ENCODE measurements at places on chromosomes 5 and 9.
A peak's percentile ranks its signal among the peaks of the same experiment; 100 is the strongest.

- DNase-seq: peak; percentile 25
Measured at GRCh38 chr9:75186767-75187380, 98.6 kb downstream of the OSTF1 start.

DNA sequence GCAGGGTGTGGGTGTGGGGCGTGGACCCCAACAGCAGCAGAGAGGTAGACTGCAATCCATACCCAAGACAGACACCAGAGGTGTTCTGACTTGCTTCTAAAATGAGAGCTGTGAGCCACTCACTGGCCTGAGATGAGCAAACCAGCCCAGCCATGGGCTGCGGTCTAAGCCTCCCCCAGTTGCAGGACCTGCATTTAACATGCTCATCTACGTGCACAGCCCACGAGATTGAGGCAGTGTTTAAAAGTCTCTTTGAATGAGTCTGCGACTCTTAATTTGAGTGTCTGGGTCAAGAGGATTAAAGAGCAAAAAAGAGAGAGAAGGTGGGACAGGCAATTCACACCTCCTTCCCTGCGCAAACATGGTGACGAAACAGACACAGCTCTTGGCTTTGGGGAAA, 5.9 kb downstream of the SURF4 start:
- no peak for DNase-seq

DNA sequence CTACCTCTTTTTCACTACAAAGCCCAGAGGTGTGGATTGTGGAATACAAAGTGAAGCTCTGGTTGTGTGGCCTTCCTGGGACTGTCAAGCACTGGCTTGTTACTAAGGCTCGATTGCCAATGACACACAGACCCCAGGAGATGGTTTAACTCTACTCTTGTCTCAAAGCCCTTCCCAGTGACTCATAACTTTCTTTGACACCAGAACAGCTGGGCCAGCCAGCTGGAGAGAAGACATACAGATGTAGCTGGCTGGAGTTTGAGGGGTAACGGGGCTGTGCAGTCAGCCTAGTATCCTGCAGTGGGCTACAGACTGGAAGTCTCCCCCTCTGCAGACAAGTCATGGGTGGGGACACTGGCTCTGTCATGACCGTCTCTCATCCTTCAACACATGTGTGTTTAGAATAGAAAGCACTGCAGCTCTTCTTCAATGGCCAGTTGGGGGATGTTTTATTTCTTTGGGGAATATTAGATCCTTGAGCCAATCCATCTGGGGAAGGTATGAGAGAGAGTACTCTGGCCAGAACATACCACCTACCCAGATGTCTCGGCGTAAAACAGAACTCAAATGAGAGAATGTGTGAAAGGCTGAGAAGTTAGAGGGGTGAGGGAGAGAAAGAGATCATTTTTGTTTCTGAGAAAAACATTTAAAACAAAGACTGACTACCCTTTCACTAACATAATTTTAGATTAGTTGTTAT, 53.3 kb downstream of the SEMA6A start:
- no peak for DNase-seq

DNA sequence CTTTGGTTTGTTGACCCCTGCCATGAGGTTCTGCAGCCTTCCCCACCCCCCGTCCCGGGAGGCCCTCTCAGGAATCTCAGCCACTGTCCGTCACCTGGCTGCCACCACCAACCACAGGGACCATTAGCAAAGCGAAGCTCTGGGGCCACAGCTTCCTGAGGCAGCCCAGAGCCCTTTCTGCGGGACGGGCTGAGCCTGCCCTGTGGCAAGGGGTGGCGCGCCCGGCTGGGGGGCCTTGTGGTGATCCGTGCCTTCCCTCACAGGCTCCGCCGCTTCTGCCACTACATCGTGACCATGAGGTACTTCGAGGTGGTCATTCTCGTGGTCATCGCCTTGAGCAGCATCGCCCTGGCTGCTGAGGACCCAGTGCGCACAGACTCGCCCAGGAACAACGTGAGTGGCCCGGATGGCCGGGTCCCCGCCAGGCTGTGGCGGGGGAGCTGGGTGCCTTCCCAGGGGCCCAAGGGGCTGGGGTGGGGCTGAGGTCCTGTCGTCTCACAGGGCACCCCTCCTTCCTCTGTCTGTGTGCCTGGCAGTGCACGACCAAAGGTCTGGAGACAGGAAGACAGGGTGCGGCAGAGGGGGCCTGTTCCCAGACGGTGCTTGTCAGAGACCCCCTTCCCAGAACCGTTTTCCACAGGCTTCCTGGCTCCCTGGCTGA, 169.2 kb downstream of the CACNA1B start:
- DNase-seq: no peak

- no peak for DNase-seq
Measured at GRCh38 chr5:178399701-178400095, 167.1 kb upstream of the PHYKPL start.

DNA sequence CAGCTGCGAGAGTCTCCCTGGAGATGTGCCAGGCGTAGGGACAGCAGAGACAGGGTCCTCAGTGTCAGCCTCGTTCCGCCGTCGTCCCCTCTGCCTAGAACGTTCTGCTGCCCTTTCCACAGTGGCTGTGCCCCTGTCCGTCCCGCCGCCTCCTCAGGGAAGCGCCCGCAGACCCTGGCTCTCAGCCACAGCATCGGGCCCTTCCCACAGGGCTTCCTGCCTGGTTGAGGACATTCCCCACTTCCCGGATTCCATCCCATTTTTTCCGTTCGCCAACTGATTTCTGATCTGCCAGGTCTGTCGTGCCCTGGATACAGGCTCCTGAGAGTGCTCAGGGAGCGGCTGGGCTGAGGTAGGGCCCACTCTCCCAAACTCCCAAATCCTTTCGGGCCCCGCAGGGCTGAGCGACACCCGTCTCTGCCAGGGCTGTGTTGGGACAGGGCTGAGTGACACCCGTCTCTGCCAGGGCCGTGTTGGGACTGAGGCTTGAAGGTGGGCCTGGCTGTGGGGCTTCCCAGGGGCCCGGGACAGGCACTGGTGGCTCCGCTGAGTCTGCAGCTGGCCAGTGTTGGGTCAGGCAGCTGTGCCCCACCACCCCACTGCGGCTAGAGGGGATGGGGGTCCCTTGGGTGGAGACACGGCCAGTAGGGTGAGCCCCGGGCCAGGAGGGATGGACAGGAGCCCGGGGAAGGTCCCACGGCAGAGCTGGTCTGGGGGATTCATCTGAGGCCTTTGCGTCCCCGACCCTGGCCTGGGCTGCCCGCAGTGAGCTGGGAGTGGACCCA, 15.9 kb downstream of the DNLZ start:
- DNase-seq: no peak

DNA sequence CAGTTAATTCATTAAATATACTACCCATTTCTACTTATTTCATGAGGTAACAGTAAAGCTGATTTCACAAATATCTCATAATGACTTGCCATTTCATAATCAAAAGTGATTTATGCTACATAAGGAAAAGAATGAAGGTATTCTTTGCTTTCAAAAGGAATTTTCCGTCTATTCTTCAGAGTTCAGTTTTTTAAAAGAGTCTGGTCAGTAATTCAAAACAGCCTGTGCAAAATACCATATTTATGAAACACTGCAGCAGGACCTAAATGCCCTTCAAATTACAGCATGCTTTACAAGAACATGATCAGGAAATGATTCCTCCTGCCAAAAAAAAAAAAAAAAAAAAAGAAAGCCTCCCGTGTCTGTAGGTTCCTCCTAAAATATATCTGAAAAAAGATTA, 154.7 kb downstream of the KIAA0825 start:
- DNase-seq: peak; percentile 37

DNA sequence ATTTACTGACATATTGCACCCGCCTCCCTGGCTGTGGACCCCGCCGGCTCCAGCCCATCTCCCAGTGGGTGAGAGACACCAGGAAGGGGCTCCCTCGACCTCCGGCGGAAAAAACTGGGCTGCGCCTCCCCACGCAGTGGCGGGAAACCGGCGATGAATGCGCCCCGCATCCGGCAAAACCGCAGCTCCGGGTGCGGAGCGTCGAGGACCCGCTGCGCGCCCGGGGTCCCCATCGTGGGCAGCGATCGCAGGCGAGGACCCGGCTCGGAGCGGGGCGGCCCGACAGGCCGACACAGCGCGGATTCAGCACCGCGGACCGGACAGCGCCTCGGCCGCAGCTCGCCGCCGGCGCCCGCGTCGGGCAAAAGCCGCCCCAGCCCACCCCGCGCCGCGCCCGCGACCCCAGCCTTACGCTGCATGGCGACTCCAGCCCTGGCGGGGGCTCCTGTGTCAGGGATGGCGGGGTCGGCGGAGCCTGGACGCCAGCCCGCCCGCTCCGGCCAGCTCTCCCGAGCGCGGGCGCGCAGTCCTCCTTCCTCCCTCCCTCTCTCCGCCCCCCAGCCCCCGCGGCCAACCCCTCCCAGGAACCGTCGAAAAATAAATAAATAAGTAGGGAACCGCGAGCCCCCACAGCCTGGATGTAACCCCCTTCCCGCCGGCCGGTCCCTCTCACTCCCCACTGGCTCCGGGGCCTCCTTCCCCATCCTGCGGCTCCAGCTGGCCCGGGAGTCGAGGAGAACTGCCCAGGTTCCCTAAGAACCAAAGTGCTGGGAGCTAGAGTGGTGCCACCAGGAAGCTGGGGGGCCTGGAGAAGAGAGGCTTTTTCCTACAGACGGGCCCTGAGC, 3.1 kb downstream of the LHX3 start:
- no peak for DNase-seq

GRCh38 chr5:98880151-98880550, 48.7 kb downstream of the CHD1 start:
- DNase-seq: no peak

- DNase-seq: no peak
Measured at GRCh38 chr9:135865531-135865930, 41.8 kb downstream of the CAMSAP1 start.

DNA sequence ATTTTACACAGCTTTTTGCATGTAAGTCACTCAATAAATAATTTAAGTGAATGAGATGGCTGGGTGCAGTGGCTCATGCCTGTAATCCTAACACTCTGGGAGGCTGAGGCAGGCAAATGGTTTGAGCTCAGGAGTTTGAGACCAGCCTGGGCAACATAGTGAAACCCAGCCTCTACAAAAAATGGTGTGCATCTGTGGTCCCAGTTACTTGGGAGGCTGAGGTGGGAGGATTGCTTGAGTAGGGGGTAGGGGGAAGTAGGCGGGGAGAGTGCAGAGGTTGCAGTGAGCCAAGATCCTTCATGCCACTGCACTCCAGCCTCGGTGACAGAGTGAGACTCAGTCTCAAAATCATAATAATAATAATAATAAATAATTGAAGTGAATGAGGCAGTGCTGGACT, 10.2 kb downstream of the KLF9 start:
- no peak for DNase-seq

GRCh38 chr5:2311851-2312250, 429.1 kb upstream of the IRX4 start:
- DNase-seq: no peak

GRCh38 chr9:21555911-21556310, 73.8 kb upstream of the IFNE start:
- DNase-seq: no peak

DNA sequence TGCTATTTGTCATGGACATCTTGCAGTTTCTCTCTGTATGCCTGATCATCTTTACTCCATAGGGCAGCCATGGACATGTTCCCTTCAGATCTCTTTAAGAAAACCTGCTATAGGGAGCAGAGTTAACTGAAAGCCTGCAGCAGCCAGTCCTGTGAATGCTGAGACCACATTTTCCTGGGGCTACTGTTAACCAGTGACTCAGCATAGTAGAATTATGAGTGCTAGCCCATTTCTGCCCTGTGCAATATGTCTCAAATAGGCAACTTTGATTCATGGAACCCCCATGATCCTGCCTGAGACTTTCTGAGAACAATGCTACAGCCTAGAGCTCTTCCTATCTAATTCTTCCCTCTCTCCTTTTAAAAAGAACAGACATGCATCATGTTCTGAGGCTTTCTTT, 624.2 kb downstream of the CHSY3 start:
- no peak for DNase-seq

DNA sequence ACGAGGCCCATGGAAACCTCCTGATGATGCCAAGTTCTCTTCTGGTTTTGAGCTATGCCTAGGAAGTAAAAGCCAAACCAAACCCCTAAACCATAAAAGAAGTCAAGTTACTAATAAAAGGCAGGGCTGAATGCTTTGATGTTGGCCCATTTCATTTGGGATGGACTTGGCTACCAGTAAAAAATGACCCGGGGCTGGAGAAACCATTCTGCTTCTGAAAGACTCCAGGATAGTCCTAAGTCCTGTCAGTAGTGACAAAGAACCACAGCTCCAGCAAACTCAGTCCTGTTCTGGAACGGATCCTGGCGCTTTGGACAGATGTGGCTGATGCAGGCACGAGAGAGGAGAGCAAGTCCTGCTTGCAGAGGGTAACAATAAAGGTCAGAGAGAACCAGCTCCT, 68.6 kb downstream of the SH3PXD2B start:
- DNase-seq: no peak

DNA sequence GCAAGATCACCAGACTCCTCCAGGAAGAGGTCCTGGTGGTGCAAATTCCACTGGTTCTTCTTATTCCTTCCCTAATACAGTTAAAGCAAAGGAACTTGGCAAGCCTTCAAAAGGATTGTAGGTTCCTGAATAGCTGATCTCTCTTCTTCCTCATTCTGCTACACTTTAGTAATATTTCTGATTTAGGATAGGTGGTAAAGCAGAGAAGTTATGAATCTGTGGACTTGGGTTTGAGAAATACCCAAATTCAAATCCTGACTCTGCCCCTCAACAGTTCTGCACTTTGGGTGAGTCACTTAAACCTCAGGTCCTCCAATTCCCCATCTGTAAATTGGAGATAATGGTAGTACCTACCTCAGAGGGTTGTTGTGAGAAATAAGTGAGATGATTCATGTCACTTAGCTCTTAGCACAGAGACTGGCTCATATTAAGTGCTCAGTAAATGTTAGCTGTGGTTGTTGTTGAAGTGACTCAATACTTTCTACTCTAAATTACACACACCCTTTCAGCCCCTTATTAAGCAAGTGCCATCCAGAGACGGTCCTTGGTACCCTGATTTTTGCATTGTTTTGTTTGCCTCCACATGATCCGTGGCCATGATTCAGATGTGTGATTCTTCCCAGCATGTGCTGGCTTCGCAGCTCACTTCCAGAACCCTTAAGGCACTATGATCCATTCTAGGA, 5.2 kb downstream of the SH3RF2 start:
- peak; percentile 38 for DNase-seq

DNA sequence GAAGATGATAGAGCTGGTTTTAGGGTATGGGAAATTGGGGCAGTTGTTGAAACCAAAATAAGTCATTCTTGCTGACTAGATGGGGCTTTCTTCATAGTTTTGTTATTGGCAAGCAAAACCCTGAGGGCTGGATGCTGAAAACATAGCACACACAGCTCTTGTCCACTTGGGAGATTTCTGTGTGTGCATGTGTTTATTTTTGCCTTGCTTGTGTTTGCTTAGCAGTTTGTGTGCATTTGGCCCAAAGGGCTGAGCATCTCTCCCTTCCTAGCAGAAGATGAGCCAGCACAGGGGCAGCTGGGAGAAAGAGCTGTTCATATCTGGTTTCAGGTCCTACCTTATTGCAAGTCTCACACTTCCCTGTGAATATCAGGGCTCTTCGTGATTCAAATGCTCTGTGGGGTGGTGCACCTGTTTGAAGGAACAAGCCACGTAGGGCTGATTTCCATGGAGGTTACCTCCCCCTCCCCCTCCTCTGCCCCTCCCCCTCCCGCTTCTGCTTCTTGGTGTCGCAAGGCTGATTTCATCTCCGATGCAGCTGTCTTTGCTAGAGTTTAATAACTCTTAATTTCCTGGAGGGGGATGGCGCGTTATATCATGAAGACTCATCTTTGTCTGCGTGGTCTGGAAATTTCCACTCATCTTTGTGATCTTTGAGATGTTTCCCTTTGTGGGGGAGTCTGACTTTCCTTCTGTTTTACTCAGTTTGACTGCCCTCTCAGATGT, 296.5 kb downstream of the ARHGAP26 start:
- no peak for DNase-seq
